ENCODE measurements at places on chromosomes 12 and 14.

DNA sequence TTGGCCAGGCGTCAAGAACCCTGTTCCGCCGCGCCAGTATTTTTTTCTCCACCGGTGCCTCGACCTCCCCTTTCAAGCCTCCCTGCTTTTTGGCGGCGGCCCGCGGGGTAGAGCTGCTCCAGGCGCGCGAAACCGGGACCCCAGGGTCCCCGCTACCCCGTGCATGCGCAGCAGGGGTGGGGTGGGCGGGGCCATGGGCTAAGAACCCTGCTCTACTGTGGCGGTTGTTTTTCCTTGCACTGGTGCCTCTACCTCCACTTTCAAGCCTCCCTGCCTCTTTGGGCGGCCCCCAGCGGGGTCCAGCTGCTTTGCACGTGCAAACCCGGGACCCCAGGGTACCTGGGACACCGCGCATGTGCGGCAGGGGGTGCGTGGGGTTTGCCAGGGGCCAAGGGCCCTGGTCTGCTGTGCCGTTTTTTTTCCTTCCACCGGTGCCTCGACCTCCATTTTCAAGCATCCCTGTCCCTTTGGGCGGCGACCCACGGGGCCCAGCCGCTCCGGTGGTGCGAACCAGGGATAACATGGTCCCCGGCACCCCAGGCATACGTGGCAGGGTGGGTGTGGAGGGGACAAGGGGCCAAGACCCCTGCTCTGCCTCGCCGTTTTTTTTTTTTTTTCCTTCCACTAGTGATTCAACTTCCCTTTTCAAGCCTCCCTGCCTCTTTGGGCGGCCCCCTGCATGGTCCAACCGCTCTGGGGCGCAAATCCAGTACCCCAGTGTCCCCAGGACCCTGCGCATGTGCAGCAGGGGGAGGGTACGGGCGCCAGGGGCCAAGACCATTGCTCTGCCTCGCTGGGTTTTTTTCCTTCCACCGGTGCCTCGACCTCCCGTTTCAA lies 326.8 kb downstream of the ALG10 start:
- no peak for DNase-seq

DNA sequence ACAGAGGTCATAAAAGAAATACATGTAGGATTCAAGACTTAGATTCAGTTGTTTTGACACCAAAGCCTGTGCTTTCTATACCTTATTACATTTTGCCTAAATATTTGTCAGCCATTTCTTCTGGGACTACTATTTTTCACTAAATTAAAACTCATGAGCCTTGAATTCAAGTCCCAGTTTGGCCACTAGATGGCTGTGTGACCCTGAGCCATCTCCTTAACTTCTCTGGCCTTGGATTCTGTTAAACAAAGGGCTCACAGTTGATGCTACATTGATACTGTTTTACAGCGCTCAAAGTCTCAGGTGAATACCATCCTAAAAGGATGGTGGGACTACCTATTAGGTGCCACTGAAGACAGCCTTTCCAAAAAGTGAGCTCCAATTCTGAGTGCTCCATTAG lies 39.6 kb upstream of the CCDC198 start:
- no peak for DNase-seq

- DNase-seq = no peak
Observed at GRCh38 chr12:51122844-51123243, 39.4 kb upstream of the CSRNP2 start.

GRCh38 chr12:78802593-78802992 lies 62.0 kb upstream of the SYT1 start:
- peak; percentile 29 for DNase-seq

- no peak for DNase-seq
Observed at GRCh38 chr12:4943067-4943937, 33.6 kb downstream of the KCNA1 start.

DNA sequence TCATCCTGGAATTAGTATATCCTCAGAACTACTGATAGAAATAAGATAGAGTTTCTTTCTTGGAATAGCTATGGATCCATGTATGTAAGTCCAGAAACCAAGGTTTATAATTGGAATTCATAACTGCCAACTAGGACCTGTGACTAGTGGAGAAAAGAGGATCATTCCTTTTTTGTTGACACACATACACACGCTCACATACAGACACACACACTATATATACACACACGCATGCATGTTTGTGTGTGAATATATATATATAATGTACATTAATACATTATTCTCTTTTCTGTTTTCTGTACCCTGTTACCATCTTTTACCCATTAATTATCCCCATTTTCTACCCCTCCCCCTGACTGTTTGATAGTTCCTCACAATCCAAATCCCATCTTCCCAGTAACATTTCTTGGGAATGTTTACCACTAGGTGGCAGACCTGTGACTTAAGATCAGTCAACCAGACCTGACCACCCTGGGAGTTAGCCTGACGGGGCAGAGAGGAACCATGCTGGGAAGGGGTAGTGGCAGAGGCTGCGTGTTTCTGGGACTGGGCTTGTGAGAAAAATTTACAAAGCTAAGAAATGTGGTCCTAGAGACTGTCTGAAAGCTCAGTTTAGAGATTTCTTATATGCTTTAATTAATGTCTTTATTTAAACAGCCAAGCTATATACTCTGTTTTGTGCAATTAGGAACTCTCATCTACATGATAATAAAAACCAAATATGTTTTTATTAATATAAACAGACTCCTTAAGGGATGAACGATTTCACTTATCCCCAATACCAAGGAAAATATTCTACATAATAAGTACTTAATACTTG lies 308.0 kb downstream of the PPFIA2 start:
- DNase-seq = no peak

- no peak for DNase-seq
Observed at GRCh38 chr12:23133471-23133870, 508.5 kb downstream of the ETNK1 start.

DNA sequence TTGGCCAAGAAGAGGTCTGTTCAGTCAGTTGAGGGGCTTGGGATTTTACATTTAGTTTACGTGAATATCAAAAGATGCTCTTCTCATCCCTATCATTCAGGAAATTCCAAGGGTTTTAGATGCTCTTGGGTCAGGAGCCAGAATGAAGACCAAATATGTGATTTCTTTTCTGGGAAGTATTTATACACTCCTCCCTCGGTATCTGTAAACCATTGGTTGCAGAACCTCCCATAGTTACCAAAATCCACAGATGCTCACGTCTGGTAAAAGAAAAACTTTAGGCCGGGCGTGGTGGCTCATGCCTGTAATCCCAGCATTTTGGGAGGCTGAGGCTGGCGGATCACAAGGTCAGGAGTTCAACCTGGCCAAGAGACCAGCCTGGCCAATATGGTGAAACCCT lies 75.9 kb downstream of the TNFAIP2 start:
- DNase-seq = no peak

DNA sequence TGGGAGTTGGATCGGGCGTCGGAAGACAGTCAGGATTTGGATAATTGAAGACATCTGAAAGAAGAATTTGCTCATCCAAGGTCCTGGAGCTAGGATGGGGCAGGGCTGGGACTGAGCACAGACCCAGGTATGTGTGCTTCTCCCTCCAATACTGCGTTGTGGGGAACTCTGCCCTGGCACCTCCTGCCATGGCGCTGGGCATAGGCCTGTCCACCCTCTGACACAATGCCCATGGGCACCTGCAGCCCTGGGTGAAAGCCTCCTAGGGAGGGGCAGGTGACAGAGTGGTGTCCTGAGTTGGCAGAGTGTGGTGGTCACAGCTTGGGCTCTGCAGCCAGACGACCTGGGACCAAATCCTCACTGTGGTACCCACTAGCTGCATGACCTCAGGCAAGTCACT lies 53.3 kb downstream of the CALM1 start:
- no peak for DNase-seq

DNA sequence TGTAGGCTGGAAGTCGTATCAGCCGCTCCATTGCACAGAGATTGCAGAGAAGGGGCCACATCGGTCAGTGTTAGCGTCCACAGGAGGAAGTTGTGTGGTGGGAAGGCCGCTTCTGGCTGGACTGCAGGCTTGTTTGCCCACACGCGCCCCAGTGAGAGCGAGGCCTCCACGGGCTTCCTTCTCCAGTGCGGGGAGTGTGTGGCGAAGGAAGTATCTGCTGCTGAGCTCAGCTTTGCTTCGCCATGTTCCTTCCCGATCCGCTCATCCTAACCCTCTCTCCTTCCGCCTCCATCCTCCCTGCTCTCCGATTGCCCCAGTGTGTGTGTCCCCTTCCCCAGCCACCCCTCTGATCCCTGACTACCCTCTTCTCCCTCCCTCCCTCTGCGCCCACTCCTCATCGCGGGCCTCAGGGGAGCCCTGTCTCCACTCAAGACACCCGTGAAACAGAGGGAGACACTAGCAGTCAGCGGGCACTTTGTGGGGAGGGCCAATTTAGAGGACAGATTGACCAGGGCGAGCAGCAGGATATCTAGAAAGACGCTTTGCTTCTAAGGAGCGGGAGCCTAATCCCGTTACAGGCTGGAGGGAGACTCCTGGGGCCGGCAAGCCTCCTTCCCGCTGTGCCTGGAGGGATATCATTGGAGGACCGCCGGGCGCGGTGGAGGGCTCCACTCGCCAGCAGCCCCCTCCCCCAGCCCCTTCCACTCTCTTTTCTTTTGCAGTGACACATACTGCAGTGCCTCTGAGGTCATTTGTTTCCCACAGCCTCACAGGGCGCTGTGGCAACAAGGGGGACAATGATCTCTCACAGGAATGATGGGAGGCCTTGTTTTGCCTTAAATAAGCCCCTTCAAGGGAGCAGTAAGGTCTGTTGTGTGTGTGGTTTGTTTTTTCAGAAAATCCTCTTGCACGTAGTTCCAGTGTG lies 428.8 kb downstream of the ZFP36L1 start:
- DNase-seq = no peak

GRCh38 chr12:39327965-39328364 lies 115.0 kb downstream of the KIF21A start:
- DNase-seq = no peak

DNA sequence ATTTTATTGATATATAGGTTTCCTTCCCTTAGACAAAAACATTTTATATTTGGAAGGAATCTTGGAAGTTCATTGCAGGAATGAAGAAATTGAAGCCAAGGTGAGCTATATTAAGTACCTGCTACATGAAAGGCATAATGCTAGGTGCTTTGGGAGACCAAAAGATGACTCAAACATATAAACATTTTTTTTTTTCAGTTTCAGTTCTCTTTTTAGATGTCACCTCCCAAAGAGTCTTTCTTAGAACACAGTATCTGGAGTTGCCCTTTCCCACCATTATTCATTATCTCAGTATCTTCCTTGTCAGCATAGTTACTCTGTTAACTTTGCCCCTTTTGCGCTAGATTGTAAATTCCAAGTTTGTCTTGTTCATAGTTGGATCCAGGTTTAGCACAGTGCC lies 1.1 kb downstream of the LIN52 start:
- no peak for DNase-seq

DNA sequence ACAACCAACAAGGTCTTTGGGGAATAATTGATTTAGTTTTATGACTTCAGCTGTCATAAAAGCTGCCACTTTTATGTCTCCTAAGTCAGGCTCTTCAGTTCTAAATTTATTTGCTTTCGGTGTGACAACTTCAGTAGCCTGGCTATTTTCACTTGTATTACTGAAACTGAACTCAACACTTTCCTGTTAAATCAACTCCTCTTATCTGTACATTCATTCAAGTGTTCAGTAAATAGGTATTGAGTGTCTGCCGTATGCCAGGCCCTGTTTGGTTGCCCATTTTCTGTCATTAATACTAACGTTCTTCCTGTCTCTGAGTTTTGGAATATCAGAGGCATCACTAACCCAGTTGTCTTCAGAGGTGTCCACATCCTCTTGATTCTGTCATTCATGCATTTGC lies 7.5 kb downstream of the UTP20 start:
- no peak for DNase-seq

- DNase-seq = no peak
Observed at GRCh38 chr14:77625360-77625759, 8.9 kb upstream of the SPTLC2 start.

GRCh38 chr14:55605793-55606192 lies 25.8 kb downstream of the KTN1 start:
- DNase-seq = peak; percentile 42

GRCh38 chr12:22925623-22926022 lies 300.7 kb downstream of the ETNK1 start:
- no peak for DNase-seq

GRCh38 chr12:53217051-53217930 lies 10.2 kb upstream of the ITGB7 start:
- no peak for DNase-seq

DNA sequence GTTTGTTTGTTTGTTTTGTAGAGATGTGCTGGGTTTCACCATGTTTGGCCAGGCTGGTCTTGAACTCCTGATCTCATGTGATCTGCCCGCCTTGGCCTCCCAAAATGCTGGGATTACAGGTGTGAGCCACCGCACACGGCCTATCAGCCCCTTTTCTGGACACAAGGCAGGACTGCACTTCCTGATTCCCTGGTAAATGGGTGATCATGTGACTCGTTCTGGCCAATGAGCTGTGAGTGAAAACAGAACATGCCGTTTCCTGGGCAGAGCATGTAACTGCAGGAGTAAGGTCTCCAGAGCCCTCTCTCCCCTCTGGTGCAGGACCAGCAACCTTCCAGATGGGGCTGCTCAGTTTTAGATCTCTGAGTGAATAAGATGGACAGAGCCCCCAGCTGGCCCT lies 92.7 kb downstream of the ITPK1 start:
- no peak for DNase-seq

DNA sequence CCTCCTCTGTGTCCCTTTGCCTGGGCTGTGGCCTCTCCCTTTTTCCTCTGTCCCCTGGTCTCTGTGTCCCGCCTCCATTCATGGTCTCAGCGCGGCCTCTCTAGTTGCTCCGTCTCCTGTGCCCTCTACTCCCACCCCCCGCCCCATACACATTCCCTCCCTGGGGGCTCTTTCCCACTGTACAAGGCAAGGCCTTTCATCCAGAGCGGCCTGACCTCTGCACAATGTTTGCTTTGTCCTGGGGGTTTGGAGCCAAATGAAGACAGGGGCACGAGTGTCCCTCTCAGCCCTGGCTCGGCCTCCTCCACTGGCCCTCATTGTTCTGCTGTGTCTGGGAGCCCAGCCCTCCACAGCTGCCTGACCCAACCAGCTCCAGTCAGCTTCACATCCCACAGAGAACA lies 678.6 kb downstream of the BCL11B start:
- no peak for DNase-seq

DNA sequence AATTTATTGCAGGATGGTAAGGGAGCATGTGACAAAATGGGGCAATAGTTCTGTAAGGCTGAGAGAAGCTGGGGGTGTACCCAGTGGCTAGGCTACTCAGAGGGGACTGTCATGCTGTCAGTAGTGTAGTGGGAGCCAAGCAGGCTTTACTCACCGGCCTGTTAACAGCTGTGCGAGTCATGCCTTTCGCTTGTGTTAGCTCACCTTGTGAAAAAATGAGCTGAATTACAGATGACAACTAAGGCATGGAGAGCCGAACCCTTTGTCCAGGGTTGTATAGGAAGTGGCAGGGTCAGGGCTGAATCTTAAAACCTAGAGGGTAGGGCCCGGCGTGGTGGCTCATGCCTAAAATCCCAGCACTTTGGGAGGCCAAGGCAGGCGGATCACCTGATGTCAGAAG lies 37.9 kb downstream of the SH2B3 start:
- DNase-seq = no peak

GRCh38 chr12:93713060-93713459 lies 35.9 kb downstream of the CRADD start:
- DNase-seq = no peak

DNA sequence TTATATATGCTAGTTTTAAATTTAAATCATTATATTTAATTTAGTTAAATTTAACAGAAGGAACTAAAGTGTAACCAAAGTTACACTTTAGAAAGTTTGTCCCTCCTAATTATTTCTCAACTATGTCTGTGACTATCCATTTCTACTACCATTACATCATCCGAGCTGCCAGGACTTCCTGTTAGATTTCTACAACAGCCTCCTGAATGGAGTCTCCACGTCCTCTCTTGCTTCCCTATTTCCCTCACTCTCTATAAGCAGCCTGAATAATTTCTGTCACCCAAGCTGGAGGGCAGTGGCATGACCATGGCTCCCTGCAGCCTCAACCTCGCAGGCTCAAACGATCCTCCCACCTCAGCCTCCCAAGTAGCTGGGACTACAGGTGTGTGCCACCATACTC lies 84.1 kb downstream of the TTC7B start:
- DNase-seq = no peak

Measured in HS-27A (cell line).